ENCODE measurements at places on chromosomes 13 and 19. TPM values are rescaled to one million over a fixed set of nuclear protein-coding genes. Genes with fewer than 3 reads are reported as not detected.

DNA sequence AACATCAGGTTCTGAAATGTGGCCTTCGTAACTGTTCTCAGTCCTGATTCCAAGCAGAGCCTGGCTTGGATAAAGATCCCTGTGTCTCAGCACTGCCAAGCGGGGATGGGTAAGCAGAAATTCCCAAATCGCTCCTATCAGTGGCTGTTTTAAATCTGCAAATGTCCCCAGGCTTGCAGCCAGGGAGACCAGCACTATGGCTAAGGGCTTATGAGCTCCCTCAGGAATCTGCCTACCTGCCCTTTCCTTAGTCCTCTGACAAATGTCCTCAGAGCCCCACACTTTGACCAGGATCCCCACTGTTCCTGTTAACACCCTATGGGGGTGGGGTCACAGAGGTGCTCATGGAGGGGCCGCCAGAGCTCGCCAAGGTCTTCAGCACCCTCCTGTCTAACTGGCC, 1062.8 kb downstream of the UQCRFS1 start:
- H3K27me3 ChIP-seq, result no peaks in the 10 kb centered on the region
- H3K4me1 ChIP-seq, result no peaks in the 10 kb centered on the region
- DNase-seq, result no peak
- no peak overlapping the region for H3K4me3 ChIP-seq
- H3K36me3 ChIP-seq, result no peaks in the 10 kb centered on the region

GRCh38 chr13:59471106-59471505, 692.6 kb downstream of the DIAPH3 start:
- H3K4me3 ChIP-seq, result no peak overlapping the region
- no peaks in the 10 kb centered on the region for H3K36me3 ChIP-seq
- no peak for DNase-seq
- no peaks in the 10 kb centered on the region for H3K4me1 ChIP-seq
- no peaks in the 10 kb centered on the region for H3K27me3 ChIP-seq

GRCh38 chr13:97856304-97856675, 97.2 kb upstream of the IPO5 start:
- no peaks in the 10 kb centered on the region for H3K4me1 ChIP-seq
- H3K27me3 ChIP-seq, result no peaks in the 10 kb centered on the region
- no peaks in the 10 kb centered on the region for H3K36me3 ChIP-seq
- no peak for DNase-seq
- no peak overlapping the region for H3K4me3 ChIP-seq

- no peak for DNase-seq
- H3K4me3 ChIP-seq, result no peak overlapping the region
- no peaks in the 10 kb centered on the region for H3K27me3 ChIP-seq
- H3K36me3 ChIP-seq, result peaks cover 7% of the 10 kb centered on the region
- H3K27ac ChIP-seq, result no peak overlapping the region
These were observed 22.5 kb downstream of the LTBP4 start for GRCh38 chr19:40623403-40624251.

- DNase-seq, result no peak
- H3K27ac ChIP-seq, result no peak overlapping the region
- H3K4me1 ChIP-seq, result no peaks in the 10 kb centered on the region
- H3K27me3 ChIP-seq, result no peaks in the 10 kb centered on the region
These were observed 342.6 kb downstream of the MTUS2 start for GRCh38 chr13:29162638-29163235.

- H3K27me3 ChIP-seq, result no peaks in the 10 kb centered on the region
- peak overlapping the region; percentile 99 for H3K27ac ChIP-seq
- no peak for DNase-seq
- H3K4me1 ChIP-seq, result peaks cover 46% of the 10 kb centered on the region
- peak overlapping the region; percentile 85 for H3K4me3 ChIP-seq
These were observed 1.4 kb downstream of the ECH1 start for GRCh38 chr19:38830039-38830733.

DNA sequence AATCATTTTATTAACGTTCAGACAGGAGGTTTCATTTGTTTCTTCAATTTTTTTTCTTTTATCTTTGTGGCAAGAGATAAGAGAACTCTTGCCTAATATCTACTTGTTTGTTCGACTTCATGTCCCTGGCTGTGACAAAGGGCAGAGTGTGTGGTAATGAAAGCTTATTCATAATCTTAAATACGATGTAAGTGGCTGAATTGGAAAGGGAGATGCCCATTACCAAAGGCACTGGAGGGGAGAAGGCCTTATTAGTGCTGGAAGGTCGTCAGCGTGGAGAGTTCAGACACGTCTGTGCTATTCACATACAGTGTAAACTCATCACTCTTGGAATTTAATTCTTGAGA, 54.0 kb downstream of the RFC3 start:
- no peaks in the 10 kb centered on the region for H3K36me3 ChIP-seq
- no peaks in the 10 kb centered on the region for H3K27me3 ChIP-seq
- H3K4me3 ChIP-seq, result no peak overlapping the region
- no peak overlapping the region for H3K27ac ChIP-seq
- H3K4me1 ChIP-seq, result peaks cover 7% of the 10 kb centered on the region
- no peak for DNase-seq

GRCh38 chr13:99208845-99209527, 8.3 kb downstream of the UBAC2 start:
- H3K27ac ChIP-seq, result no peak overlapping the region
- peaks cover 9% of the 10 kb centered on the region for H3K36me3 ChIP-seq
- H3K27me3 ChIP-seq, result no peaks in the 10 kb centered on the region
- H3K4me1 ChIP-seq, result peaks cover 8% of the 10 kb centered on the region

The ZNF536 gene
- polyA plus RNA-seq, result 0.22 TPM

The PRRG2 gene
- 16.0 TPM for polyA plus RNA-seq

Data from psoas muscle (tissue), 8 donors.